ENCODE measurements at places on chromosomes 5 and 9.

- no peak for DNase-seq
Measured at GRCh38 chr9:75743855-75744254, 146.6 kb upstream of the PCSK5 start.

- DNase-seq: no peak
Measured at GRCh38 chr5:40141896-40142295, 537.8 kb upstream of the PTGER4 start.

DNA sequence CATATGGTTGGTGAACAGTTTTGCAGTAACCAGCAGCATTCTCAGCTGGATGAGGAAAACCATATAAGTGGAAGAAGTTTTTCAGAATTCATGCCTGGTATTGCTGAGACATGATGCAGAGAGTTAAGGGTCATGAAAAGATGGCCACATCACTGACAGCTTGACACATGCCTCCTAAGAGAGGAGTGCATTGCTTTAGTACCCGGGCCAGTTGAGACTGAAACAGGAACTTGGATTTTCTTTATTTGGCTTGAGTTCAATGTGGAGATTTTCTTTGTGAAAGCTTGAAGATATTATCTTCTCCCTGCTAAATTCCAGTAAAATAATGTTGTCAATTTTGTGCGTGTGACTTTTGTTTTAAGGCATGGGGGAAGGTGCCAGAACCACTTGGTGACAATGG lies 35.8 kb downstream of the HACD4 start:
- no peak for DNase-seq

- no peak for DNase-seq
Measured at GRCh38 chr9:38671372-38671731, 48.6 kb downstream of the FAM240B start.

DNA sequence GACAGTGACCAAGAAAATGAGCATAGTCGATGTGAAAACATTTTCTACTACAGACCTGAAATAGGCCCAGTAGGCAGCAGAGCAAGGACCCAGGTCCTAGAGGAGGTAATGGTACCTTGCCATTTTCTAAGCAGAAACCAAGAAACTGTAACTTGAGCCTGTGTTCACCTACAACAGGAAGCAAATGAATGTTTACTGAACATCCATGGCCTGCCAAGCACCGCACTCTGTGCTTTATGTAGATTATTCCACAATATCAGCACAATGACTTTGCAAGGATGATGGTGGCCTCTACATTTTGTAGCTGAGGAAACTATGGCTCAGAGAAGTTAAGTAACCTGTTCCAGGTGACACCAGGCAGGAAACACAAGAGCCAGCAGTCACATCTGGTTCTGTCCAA lies 215.3 kb downstream of the SPOCK1 start:
- DNase-seq: no peak

DNA sequence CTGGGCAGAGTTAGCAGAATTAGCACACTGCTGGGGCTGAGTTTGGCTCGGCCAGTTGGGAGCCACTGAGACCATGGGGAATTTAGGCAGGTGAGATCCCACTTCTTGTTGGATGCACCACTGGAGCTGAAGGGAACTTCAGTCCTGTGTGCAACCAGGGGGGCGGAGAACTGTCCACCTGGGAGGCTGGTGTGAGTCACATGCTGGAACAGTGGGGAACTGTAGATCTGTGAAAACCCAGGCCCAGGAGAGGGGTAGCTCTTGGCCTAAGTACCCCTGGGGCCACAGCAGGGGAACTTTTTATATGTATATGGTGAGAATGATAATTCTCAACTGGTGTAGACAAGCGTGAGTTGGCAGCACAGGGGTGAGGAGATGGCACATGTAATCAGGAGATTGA lies 237.5 kb upstream of the KIF2A start:
- no peak for DNase-seq

DNA sequence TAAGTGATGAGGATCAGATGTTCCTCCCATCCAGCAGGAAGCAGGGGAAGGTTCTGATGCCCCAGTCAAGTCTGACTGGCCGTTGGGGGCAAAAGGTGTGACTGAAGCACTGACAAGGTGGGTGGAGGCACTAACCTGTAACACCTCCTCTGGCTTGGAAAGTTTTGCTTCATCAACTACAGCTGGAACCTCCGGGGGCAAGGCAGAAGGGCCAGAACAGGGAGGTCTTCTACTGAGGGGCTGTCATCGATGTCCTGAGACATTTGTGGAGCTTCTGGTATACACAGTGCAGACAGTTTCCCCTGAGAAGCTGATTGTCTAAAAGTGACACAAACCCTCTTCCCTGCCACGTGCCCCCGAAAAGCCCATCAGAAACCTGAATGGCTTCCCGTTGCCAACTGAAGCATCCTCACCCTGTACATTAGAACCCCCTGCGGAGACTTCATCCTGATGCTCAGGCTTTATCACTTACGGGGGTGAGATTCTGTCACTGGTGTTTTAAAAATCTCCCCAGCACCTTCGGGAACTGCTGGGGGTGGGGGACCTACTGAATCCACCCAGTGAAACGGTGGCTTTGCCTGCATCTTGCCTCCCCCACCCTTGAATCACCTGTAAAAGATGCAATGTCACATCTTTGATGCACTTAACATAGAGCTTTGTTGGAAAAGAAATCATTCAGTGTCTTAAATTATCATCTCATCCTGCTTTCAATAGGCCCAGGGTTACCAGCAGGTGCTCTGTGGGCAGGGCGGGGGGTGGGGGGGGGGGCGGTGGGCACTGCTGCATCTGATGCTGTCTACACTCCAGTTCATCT lies 24.6 kb downstream of the TRAF1 start:
- DNase-seq: no peak

DNA sequence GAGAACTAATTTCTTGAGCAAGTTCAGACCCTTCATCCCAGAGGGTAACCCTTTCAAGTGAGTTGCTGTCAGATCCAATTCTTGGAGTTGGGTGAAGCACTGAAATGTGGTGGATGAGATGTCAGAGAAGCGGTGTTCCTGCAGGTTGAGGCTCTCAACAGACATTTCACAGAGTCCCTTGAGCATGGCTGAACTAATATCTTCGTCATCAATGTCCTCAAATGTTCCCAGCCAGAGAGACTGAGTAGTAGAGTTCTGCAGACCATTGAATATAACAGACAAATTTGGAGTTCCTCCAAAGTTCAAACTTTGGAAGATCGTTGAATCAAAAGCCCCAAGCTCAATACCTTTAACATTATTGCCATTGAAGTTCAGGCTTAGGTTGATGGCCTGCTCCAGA lies 12.7 kb downstream of the CD180 start:
- DNase-seq: no peak

DNA sequence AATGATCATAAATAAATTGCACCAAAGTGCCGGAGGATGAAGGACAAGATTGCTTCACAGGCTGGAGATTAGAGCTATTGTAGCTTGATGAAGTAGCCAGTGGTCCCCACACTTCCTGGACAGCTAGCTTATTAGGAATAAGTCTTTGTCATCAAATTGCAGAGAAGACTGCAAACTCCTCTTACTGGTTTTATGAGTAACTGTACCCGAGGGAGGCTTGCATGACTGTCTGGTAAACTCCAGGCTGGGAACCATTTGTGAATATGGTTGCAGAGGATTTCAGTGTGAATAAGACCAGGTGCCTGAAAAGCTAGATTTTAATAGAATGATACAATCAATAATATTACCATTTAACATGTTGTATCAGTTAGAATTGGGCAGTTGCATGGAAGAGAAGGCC lies 36.5 kb upstream of the SEMA5A start:
- DNase-seq: no peak

- no peak for DNase-seq
Measured at GRCh38 chr5:34047774-34048572, 5.0 kb upstream of the C1QTNF3 start.
